ENCODE measurements at places on chromosomes 1 and 21.

DNA sequence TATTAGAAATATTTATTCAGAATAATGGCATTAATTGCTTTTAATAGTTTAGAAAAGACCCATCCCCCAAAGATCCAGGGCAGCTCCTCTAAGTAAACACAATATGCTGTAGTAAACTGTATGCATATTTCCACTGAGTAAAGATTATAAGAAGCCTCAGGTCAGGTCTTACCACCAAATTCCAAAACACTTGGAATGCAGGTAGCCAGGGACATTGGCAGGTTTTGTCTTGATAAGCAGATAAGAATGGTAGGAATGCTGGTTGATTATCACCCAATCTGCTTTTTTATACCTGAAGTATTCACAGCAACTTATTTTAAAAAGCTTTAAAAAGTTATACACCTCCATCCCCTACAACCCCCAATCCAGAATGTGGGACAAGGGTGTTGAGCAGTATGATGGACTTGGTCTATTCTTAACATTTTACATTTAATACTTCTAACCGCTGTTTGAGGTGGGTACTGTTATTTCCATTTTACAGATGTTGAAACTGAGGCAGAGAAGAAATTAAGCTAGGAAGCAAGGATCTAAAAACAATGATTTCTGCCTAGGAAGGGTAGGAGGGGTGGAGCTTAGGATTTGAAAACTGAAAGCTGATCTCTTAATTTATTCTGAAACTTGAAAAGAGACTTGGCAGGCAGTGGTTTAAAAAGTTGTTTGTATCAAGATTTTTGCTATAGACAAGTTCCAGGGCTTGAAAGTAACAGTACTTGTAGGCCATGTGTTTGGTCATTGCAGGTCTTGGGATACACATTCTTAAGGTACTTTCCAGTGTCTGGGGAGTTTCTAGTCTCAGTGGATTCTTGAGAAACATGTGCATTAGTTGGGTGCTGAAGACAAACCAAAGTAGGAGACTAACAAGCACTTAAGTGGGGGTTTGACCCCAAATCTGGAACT, 15.6 kb upstream of the THEM4 start:
- DNase-seq: no peak

- peak; percentile 36 for DNase-seq
Measured at GRCh38 chr21:42581993-42582786, 68.5 kb downstream of the SLC37A1 start.

GRCh38 chr21:21712748-21713520, 714.7 kb downstream of the NCAM2 start:
- DNase-seq: no peak

DNA sequence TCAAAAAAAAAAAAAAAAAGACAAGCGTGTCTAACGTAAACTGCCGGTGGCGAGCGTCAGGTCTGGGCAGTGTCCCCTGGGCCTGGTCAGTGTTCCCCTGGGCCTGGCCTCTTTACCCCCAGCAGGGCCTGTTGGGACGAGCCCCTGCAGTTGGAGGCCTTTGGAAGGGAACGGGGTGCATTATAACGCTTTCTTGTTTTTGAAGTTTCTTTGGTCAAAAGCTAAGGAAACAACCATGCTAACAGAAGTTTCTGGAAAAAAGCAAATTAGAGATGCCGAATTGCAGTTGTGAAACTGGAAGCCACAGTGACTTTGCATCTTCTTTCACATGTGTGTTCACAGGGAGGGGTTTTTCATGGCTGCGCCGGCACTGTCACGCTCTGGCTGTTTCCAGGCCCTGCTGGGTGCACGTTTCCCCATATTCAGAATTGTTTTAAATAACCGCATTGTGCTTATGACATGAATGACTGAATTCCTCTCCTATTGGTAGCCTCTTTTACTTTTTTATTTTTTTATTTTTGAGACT, 16.0 kb downstream of the RRP1 start:
- no peak for DNase-seq

GRCh38 chr21:42939582-42940413, 14.4 kb upstream of the ERVH48-1 start:
- DNase-seq: peak; percentile 54

GRCh38 chr1:3248155-3249141, 179.4 kb downstream of the PRDM16 start:
- no peak for DNase-seq

- no peak for DNase-seq
Measured at GRCh38 chr1:18452550-18452949, 28.2 kb upstream of the KLHDC7A start.

- DNase-seq: no peak
Measured at GRCh38 chr1:168806952-168807351, 77.9 kb upstream of the DPT start.

- DNase-seq: no peak
Measured at GRCh38 chr1:87136607-87137341, 191.9 kb upstream of the LMO4 start.

DNA sequence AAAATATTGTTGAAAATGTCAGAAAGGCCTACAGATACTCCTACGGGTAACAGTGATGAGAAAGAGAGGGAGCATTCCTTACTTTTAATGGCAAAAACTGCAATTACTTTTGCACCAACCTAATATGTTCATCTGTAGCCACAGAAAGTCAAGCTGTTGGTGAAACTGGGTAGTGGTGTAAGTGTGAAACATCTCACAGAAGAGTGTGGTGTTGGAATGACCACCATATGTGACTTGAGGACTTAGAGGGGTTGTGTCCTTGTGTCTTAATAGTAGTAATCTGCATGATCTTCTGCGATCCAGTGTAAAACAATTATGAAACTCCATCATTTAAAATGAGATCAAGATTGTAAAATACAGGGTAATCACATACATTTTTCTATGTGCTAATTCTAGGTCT, 320.7 kb downstream of the ADGRL2 start:
- DNase-seq: no peak

- peak; percentile 31 for DNase-seq
Measured at GRCh38 chr1:153922076-153922971, 448 bp downstream of the GATAD2B start.

- no peak for DNase-seq
Measured at GRCh38 chr1:58979677-58980076, 195.8 kb upstream of the JUN start.

- DNase-seq: no peak
Measured at GRCh38 chr1:91806769-91807700, 78.9 kb downstream of the TGFBR3 start.

DNA sequence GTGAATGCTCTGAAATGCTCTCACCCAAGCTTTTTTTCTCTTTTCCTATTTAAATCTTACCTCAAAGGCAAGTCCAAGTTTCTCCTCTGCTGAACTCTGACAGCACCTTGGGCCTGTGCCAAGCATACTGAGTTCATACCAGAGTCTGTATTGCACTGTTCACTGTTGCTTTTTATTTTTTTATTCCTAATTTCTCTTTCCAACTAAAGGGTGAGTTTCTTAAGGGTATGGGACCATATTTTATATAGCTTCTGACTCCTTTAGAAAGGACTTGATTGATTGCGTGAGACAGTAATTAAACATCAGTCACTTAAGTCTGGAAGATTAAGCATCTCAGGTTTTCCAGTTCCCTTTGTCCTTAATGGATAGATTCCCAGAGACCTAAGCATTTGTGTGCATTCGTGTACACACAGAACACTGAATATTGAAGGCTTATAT, 69.9 kb downstream of the CACHD1 start:
- no peak for DNase-seq

DNA sequence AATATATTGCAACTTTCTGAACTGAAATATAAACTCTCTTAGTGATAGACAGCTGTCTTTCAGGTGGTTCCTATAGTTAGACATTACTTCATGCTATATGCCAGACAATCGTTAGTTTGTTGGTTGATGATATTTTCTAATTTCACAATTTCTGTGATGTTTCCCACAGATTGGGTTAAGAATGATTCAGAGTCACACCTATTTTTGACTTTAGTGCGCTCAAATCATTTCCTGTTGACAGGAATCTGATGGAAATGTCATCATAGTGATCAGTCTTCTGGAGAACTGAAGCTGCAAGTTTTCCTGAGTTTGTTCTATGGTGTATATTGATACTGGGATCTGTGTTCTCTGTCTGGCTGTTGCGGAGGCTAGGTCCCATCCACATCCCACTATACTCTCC, 119.7 kb downstream of the C1orf21 start:
- DNase-seq: no peak

- DNase-seq: no peak
Measured at GRCh38 chr1:86852289-86852688, 61.6 kb downstream of the SELENOF start.

DNA sequence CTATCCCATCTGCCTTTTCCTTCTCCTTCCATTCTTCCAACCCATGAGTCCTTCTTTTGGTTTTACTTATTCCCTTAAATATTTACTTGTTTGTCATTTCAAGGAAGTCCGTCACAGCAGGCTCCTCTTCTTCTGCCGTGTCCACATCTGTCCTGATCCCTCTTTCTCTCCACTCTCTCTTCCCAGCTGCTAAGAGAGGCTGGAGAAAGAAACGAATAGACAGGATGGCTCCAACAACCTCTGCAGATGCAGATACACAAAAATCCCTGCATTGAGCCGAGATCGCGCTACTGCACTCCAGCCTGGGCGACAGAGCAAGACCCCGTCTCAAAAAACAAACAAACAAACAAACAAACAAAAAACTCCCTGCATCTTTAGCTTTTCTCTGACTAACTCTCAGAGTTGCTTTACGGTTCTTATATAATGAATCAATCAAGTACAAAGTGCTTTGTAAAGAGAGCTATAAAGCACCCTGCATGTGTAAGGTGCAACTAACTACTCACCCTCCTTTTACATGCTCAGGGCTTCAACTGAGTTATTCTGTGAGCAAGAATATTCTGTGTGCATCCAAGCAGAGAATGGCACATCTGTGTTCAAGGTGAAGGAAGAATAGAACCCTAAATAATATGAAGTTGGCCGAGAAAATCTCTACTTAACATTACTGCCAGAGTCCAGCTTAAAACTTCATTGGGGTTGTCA, 3.8 kb upstream of the SAMD13 start:
- peak; percentile 10 for DNase-seq

DNA sequence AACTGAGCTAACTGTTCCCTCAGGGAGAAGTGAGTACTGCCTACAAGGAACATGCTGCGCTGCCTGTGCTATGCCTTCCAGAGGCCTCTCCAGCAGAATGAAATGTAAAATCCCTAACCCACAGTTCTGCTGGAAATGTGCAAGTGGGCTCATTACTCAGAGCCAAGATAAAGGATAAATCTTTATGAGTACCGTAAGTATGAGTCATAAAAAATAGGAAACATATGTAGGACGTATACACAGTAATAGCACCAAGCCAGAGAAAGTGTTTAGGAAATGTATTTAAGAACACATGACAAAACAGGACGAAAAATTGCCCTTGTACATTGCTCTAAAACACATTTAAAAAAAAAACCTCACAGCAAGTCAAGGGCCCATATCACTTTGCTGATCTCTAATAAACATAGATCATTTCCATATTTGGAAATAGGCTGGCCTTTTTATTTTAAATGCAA, 104.6 kb downstream of the TGFBR3 start:
- peak; percentile 53 for DNase-seq

- DNase-seq: no peak
Measured at GRCh38 chr21:14602382-14602958, 56.4 kb upstream of the SAMSN1 start.

- DNase-seq: no peak
Measured at GRCh38 chr1:233045588-233045987, 95.2 kb downstream of the NTPCR start.

GRCh38 chr21:33968080-33968994, 52.7 kb upstream of the ATP5PO start:
- peak; percentile 68 for DNase-seq

DNA sequence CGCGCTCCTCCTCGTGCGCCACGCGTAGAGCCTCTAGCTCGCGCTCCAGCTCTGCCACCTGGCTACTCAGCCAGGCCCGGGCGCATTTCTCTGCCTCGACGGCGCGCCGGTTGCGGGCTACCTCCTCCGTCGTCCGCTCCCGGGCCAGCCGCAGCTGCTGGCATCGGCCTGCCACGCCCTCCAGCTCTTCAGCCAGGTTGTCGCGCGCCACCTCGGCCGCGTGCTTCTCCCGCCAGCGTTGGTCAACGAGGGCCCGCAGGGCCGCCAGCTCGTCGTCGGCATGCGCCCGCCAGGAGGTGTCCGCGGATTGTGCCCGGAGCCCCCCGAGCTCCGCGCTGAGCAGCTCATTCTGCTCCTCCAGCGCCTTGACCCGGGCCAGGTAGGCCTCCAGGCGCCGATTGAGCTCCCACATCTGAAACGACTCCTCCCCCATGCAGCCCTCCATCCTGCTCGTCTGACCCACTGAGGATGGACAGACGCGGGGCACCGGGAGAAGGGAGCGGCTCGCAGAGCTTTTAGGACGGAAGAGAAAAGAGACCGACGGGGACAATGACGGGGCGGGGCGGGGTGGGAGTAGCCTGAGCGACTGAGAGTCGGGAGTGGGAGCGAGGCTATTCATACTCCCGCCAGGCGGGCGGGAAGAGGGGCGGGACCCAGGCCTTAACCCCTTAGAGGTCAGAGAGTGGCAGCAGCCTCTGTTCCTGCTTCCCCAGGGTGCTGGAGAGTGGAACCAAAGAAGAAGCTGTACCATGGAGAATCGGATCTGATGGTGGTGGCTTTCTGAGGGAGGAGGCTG, at the start of gene NES:
TSS of gene NES (minus strand) at position 588 of the 796 bp plus-strand sequence. CDS start at position 445, 143 bp downstream.
- peak; percentile 89 for DNase-seq

- DNase-seq: no peak
Measured at GRCh38 chr1:208535511-208535910, 291.3 kb upstream of the PLXNA2 start.

GRCh38 chr1:63906047-63906704, 132.4 kb downstream of the ROR1 start:
- DNase-seq: no peak

DNA sequence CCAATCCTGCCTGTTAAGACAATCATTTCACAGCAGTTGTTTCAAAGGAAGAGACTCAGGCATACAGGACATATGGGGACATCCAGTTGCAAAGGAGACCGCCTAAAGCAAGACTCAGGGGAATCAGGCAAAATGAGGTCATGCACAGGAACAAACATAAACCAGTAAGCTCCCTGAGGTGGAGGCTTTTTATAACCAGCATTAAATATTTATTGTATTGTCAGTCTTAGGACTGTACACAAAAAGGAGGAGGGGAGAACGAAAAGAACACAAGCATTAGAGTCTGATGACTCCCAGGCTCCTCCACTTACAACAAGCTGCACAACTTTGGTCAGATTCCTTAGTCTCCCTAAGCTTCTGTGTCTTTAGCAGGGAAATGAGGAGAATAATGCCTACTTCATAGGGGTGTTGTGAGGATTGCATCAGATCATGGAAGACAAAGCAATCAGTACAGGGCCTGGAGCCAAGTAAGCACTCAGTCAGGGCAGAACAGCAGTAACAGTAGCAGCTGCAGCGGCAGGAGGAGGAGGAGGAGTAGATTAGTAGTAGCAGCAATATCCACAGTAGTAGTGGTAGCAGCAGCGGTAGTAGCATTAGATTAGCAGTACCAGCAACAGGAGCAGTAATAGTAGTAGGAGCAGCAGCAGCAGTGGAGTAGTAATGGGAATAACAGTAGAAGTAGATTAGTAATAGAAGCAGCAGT, 54.2 kb upstream of the SPATA6 start:
- no peak for DNase-seq

- DNase-seq: no peak
Measured at GRCh38 chr1:223211323-223211985, 68.4 kb upstream of the TLR5 start.

GRCh38 chr1:29712284-29712651, 475.9 kb downstream of the PTPRU start:
- DNase-seq: no peak

- no peak for DNase-seq
Measured at GRCh38 chr1:201750120-201750519, 78.8 kb upstream of the IPO9 start.

GRCh38 chr21:18617291-18617690, 213.7 kb upstream of the TMPRSS15 start:
- no peak for DNase-seq

Measured in SJSA1 (cell line).